ENCODE measurements at places on chromosomes 4 and X. TPM values are rescaled to one million over a fixed set of nuclear protein-coding genes. Genes with fewer than 3 reads are reported as not detected.

LUZP4 gene
- not detected for total RNA-seq

DNA sequence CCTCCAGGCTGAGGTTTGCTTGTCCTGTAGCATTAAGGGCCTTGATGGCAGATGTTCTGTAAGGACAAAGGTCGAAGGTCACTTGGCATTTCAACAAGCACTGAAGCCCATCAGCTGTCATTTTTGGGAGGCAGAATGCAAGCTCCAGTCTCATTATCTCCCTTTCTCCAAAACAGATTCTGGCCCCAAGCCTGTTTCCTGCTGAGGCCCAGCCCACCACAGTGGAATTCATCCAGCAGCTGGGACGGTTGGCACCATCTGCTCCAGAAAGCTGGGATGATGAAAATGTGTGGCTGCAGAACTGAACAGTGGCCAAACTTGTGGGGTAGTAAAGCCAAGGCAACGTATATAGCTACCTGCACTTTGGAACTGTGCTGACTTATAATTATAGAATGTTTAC, 17.7 kb upstream of the PPEF2 start:
- DNase-seq = no peak

GRCh38 chrX:16874458-16875095, 4.4 kb upstream of the RBBP7 start:
- DNase-seq = no peak

HPGD gene
- 6.4 TPM for total RNA-seq

DNA sequence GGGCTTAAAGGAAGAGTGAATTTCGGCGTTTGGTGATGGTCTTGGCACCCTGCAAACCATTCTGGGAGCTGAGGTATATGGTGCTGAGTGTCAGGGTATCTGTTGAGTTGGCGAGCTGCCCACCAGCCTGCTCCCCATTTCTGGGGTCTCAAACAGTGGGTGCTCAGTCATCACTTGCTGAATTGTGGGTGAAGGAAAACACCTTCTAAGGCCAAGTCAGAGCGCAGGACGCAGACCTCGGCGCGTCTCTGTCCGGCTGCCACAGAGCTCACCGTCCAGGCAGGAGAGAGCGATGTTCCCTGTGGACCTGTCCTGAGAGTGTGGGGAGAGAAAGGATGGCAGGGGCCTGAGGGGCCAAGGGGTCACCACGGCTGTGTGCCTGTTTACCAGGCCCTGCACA, 111.2 kb downstream of the SORCS2 start:
- no peak for DNase-seq

MAGT1 gene
- total RNA-seq = 85.9 TPM

DNA sequence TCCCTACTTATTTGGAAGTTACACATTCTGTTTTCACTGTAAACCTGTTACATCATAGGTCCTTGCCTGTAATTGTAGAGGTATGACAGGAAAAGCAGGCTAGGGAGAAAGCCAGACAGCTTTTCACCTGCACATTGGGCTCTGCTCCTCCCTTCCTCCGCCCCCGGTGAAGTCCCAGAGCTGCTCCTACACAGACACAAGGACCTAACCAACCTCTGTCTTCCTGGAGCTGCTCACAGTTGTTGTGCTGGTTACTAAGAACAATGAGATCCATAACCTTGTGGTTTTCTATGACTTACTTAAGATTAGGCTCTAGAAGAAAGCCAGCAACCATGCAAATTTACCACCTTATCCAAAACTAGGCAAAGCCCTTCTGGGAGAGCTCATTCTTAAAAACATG, 40.0 kb downstream of the MOSPD2 start:
- no peak for DNase-seq

DNA sequence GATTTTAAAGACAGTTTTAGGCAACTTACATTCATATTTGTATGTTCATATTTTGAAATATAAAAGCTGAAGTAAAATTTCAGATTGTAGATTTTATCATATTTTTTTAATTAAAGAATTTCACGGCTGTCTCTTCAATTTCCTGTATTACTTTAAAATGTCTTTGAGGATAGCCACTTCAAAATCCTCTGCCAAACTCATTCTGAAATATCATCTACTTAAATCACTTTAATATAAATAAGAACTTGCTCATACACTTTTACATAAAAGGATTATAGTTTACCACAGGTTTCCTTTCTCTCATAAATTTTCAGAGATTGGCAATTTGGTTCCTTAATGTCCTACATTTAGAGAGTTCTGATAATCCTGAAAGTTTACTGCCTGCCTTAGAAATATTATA, 478.2 kb downstream of the ADGRL3 start:
- DNase-seq = no peak

DNA sequence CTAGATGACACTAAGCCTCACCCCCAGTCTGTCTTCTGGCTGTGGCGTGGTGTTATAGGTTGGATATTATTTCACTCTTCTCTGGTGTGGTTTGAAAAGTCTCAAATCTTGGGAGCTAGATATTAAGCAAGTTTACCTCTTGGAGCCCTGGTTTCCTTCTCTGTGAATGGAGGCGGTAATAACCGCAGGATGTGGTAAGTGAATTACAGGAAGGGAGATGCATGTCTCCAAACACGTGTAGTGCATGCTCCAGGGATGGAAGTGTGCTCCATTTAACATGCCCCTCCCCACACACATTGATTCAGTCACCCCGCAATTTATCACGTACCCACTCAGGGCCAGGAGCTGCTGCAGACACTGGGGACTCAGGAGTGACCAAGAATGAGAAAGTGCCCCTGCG, 4.9 kb downstream of the ZNF275 start:
- no peak for DNase-seq

DNA sequence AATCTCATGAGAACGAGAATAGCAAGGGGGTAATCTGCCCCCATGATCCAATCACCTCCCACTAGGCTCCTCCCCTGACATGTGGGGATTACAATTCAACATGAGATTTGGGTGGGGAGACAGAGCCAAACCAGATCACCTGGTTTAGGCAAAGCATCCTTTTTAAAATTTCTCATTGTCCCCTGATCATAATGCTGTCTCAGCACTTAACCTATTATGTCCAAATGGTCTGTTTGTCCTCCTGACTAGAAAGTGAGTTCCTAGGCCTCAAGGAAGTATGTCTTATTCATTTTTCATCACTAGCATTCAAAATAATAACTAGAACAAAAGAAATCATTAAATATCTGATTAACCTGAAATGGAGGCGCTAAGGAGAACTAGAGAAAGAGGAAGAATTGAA, 7.9 kb upstream of the PRMT9 start:
- DNase-seq = no peak

DNA sequence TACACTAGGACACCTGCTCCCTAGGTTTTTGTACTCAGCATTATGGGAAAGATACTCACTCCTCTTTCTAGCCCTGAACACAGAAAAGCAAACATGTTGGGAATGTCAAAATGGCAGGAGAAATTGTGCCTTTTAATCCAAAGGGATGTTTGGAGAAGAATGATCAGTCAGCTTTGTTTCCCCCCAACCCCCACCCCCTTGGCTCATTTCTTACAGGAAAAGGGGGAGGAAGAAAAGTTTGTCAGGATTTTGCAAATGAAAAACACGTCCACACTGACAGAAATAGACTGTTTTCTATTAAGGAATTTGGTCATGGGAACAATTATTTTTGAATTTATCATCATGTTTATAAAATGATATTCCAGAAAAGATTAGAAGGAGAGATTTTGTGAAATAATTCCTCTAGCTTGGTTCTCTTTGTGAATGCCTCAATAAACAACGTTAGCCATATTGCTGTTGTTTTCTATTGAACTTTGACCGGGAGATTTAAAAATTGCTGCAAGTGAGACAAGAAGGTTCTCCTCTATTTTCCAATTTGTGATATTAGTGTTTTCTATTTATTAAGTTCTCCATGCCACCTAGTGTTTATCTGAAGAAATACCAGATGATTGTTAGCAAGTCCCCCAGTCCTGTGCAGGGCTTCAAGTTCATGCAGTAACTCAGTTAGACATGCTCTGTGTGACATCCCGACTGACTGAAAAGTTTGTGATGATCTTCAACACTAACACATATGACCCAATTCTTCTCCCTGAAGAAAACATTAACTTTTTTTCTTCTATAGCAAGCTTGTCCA, 31.3 kb upstream of the TFDP3 start:
- no peak for DNase-seq

NDST3 gene
- total RNA-seq = 0.58 TPM

DNA sequence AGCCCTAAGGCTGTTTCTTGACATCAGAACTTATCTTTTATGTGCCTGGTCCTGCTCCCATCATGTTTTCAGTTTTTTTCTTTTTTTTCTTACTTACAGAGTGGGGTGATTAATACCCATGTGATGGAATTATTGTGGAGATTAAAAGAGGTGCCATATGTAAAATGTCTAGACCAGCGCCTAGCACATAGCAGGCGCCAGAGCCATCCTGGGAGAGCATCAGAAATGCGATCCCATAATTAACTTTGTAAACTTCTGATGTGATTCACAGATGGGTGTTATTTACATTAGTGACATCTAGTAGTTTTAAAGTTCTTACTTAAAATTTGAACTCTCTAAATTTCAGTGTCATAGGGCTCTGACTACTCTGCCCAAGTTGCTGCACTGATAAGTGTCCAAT, 66.2 kb upstream of the PGRMC2 start:
- peak; percentile 59 for DNase-seq

All from SJSA1 (cell line).